ENCODE measurements at places on chromosomes 1 and 21.

GRCh38 chr1:39896909-39897685 is 4.6 kb downstream of the MYCL start:
- no peak for ATAC-seq

DNA sequence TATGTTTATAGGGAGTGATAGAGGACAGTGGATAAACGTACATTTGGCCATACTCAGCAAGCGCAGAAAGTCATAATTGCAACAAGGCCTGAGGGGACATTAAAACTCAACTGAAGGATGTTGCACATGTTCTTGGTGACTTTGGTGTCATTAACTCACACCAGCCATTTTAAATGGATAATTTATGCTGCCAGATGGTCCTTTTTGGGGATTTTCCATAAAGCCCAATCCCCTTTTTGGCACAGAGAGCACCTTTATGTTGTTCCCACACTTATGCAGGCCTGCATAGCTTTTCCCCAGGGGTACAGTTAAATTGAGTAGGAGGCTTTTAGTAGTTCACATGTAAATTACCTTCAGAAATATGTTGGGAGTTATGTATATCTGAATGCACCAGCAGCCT is 279.6 kb downstream of the NFIA start:
- ATAC-seq, result no peak

DNA sequence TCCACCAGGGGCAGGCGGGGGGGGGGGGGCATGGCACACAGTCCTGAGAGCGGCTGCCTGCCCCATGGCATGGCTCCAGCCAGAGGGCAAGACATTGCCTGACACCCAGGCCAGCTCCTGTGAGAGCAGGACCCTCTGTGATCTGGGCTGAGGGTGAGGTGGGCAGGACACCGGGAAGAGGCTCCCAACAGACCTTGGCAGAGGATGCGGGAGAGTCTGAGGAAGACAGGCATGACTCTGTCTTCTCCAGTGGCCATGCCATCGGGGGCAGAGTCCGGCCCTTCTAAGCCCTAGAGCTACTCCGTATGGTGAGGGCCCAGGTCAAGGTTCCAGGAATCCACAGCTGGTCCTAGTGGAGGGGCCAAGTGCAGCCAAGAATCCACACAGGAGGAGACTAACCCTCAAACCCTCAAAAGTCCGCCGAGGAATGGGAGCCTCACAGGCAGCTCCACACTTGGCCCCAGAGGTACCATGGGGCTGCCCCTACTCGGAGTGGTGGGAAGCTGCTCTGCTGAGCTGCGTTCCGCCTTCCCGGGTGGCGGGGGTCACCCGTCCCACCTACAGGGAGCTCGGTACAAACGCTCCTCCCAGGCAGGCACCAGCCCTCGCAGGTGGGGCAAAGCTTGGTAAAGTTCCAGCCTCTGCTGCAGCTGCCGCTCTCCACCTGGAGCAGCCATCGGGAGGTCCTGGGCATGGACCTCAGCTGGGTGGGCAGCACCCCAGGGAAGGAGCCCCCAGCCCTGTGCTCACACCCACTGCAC is 6.5 kb downstream of the ACTRT2 start:
- ATAC-seq, result no peak

DNA sequence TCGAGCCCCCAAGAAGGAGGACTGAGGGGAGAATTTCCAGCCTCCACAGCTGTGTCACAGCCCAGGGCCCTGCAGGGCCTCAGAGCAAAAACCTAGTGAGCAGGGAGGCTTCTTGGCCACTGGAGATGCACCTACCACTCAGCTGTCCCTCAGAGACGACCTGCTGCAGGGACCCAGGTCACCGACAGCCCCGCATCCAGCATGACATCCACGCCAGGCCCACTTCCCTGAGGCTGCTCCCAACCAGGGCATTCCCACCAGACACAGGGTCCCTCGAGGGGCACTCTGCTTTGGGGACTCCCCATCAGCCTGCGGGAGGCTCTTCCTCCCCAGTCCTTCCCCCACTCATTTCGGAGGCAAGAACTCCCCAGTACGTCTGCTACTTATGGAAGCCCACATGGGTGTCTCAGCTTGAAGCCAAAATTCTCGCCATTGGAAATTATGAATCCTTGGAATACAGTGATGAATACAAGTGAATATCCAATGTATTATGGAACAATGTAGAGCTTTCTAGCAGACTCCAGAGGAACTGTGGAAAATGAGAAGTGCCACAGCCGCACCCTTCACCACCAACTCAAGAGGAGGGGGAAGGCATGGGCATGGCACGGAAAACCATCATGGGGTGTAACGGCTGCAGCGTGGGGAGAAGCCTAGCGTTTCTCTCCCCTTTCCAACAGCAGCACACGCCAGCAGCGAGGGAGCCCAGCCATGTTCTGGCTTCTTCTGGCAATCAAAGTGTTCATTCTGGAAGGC is 6.9 kb downstream of the TFF3 start:
- ATAC-seq, result no peak

DNA sequence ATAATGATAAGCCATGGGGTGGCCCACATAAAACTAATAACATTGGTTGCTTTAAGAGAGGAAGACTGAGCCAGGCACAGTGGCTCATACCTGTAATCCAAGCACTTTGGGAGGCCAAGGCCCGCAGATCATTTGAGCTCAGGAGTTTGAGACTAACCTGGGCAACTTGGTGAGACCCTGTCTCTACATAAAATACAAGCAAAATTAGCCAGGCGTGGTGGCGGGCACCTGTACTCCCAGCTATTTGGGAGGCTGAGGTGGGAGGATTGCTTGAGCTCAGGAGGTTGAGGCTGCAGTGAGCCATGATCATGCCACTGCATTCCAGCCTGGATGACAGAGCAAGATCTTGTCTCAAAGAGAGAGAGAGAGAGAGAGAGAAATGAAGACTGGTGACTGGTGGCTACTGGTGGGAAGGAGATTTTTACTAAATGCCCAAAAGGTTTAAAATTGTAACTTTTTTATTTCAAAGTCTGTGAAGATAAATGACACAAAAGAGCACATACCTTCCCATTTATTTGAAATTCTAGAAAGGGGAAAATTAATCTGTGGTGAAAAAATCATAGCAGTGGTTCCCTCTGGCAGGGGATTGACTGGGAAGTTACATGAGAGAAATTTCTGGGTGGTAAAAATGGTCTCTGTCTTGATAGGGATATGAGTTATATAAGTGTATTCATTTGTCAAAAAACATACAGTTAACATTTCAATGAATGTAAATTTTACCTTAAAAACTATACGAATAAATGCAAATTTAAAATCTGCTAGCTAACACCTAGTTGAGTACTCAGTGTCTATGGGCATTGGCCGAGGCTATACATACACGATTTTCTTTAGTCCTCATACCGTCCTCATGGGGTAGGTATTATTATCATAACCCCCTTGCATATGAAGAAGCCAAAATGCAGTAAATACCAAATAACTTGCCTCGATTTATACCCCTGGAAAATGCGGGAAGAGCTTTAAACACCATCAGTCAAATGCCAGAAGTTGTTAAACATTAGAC is 2.2 kb upstream of the NBPF1 start:
- no peak for ATAC-seq

GRCh38 chr1:163537809-163538208 is 216.1 kb downstream of the NUF2 start:
- ATAC-seq, result no peak

- ATAC-seq, result no peak
Observed at GRCh38 chr1:18948048-18948912, 8.2 kb downstream of the IFFO2 start.

GRCh38 chr1:30834253-30834652 is 74.3 kb downstream of the SDC3 start:
- no peak for ATAC-seq

DNA sequence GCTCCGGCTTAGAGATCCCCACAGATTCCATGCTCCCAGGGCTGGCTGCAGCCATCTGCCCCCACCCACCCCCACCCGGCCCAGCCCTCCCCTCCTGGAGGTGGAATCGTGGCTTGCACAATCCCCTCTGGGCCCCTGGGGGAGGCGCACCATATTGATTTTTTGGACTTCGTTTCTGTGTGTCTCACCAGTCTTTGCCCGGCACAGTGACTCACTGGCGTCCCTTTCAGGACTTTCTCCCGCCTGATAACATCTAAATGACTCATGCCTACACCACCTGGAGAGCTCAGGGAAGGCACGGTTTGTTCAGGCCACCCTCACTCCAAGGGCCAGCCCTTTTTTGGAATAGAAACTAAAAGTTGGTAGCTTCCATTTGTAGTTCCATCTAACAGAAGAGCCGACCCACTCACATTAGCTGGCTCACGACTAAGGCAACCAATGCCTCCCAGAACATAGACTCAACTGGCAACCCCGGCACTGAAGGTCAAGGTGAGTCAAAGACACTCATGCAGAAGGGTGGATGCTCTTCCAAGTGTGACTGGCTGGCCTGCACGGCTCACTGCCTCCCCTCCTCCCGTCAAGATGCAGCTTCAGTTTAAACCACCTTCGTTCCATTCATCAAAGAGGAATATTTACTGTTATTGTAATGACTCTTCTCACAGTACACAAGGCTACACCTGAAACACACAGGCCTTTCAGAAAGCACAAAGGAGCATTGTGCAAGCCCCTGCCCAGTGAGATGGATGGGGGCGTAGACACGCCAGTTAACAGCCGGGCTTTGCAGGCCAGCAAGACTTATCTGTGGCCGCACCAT is 18.1 kb upstream of the ETS2 start:
- ATAC-seq, result peak; percentile 43

- ATAC-seq, result no peak
Observed at GRCh38 chr21:45994086-45994661, 12.6 kb downstream of the COL6A1 start.

- ATAC-seq, result no peak
Observed at GRCh38 chr1:147129116-147129873, 43.0 kb downstream of the PRKAB2 start.

- no peak for ATAC-seq
Observed at GRCh38 chr1:170803711-170804110, 131.6 kb upstream of the MROH9 start.

- no peak for ATAC-seq
Observed at GRCh38 chr1:71565262-71565661, 484.4 kb upstream of the ZRANB2 start.

- no peak for ATAC-seq
Observed at GRCh38 chr21:39633770-39634181, 21.0 kb downstream of the B3GALT5 start.

DNA sequence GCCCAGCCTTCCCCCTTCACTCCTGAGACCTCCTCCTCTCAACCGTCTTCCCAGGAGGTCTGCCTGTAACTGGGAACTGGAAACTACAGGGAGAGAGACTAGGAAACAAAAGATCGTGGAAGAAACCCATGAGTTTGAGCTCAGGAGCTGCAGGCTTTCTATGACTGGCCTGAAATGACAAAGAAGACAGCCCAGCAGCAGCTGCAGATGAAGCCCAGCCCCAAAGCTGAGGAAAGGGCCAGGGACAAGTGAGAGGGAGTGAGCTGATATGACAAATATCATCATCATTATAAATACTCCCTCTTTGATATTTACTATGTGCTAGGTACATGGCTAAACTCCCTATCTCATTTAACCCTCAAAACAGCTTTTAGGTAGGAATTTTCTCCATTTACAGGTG is 142.6 kb upstream of the CTTNBP2NL start:
- ATAC-seq, result no peak

DNA sequence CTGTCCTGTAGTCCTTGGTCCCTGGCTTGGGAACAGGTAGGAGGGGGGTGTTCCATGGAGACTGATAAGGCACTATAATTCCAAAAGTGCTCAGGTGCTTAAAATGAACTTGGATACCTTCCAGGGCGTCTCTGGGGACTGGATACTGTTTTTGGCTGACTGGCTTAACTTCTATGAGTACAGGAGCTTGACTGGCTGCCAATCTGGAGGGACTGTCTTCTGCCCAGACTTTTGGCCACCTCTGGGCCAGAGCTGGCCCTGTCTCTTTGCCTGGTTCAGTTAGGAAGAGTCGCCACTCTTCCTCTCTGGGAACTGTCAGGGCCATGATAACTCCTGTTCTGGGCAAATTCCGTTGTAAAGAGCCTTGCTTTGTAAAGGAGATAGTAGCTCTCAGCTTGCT is 407.0 kb downstream of the TGFB2 start:
- ATAC-seq, result no peak

- ATAC-seq, result no peak
Observed at GRCh38 chr1:75472971-75473603, 137.8 kb downstream of the SLC44A5 start.

DNA sequence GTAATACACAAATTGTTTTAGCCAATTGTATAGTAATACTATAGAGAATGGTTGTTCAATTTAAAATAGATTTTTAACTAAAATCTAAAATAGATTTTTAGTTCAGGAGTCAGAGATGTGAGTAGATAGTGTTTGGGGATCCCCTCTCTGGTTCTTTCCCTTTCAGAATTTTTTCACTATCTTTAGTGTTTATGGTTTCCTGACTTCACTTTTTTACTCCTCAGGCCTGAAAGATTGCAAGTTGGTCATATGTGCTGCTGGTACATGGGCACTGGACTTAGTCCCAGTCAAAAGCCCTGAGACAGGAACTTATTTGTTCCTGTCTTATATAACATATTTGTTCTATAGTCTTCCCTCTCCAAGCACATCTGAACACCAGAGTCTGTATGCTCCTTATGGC is 96.8 kb upstream of the ATP1B1 start:
- no peak for ATAC-seq
